ENCODE measurements at places on chromosomes 16 and 17.

GRCh38 chr17:18076936-18077335 is 10.8 kb upstream of the DRG2 start:
- DNase-seq, result no peak

DNA sequence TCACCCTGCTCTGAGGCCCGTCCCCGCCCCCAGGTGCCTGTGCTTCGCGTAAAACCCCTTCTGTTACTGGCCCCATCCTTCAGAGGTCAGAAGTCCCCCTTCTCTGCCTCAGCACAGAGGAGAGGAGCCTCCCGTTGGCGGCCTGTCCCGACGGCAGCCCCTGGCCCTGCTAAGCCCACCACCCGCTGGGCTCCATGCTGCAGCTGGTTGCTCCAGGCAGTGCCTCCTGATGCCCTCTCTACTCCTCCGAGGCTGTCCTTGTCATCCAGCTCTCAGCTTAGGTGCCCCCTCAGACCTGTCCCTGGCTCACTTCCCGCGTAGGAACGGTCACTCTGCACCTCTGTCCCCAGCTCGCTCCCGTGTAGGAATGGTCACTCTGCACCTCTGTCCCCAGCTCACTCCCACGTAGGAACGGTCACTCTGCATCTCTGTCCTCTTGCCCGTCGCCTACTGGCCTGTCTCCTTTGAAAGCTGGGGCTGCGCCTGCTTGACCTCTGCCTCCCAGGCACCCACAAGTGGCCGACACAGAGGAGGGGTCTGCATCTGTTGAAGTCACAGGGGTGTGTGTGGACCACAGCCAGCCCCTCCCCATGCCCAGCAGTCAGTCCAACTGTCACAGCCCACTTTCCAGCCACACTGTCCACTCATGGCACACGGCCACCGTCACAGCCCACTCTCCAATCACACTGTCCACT is 31.7 kb upstream of the ZC3H18 start:
- DNase-seq, result no peak

- no peak for DNase-seq
Observed at GRCh38 chr16:83715217-83715920, 92.4 kb upstream of the HSBP1 start.

DNA sequence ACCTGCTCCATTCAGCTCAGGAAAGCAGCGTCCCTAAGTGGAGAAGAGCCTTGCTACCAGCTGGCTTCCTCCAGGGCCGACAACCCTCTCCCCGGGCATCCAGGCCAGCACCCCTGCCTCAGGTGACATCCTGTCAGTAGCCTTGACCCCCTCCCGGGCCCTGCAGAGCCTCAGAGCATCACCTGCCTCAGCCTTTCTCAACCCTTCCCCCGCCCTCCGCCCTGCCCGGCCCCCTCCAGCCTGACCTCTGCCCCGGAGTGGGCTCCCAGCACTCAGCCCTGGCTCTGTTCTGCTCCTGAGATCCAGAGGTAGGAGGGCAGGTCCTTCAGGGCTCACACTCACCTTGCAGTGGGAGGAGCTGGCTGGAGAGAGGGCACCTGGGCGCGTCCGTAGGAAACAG is 73.8 kb upstream of the METRNL start:
- DNase-seq, result no peak

DNA sequence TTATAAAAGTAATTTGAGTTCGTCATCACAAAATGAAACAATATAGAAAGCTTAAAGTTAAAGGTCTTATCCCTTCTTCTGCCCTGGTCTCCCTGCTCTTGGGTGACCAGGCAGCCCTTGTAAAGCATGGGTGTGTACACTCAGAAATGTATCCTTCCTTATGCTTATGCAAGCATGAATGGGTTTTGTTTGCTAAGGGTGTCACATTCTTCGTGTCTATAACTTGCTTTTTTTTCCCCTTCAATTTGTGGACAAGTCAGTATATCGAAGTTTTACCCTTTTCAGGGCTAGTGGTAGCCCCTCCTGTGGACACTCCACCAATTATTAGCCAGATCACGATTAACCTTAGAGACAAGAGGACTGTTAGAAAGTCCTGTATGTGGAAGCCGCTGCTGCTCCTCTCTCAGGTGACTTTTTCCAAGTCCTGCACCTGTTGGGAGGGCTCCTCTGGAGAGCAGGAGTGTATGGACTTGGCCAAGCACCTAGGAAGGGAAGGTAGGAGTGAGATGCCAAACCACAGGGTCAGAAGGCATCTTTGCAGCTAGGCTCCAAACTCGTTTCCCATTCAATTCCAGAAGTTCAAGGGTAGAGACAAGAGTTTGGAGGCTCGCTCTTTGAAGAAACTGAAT is 50.9 kb downstream of the LDHD start:
- no peak for DNase-seq

- DNase-seq, result peak; percentile 98
Observed at GRCh38 chr17:74453665-74454196, 12.7 kb upstream of the CD300A start.

DNA sequence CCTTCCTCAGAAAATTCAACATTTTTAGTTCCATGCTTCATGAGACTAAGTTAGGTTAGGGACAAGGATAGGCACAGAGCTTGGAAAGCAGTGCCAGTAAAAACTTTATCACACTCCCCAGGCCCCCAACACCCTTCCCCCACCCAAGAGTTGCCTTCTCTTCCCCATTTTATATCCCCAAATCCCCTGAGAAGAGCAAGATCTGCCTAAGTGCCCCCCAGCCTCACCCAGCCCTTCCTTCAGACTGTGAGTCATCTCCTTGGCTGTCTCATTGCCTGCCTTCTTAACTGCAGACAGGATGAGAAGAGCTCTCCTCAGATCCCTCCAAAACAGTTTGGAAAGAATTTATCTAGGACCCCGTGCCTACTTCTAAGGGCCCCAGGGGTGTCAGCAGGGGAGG is 55.8 kb downstream of the NEUROD2 start:
- peak; percentile 64 for DNase-seq

- DNase-seq, result no peak
Observed at GRCh38 chr16:27365142-27366089, 36.6 kb upstream of the IL21R start.

- no peak for DNase-seq
Observed at GRCh38 chr16:86787538-86787937, 209.2 kb downstream of the FOXL1 start.

DNA sequence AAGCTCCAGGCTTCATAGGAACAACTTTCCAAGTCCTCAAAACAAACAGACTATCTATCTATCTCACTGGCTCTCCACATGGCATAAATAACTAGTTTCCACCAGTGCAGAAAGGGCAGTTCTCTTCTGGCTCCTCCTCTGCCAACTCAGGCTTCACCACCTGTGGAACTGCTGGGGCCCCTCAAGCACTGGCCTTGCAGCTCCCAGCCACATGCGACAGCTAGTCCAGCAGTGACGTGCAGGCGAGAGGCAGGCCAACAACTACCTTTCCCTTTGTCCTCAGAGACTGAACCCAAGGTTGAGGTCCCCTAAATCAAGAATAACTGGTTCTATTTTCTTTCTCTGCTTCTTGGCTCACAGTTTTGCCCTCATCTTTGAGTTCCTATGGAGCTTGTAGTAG is 137.6 kb downstream of the AATF start:
- no peak for DNase-seq

- DNase-seq, result no peak
Observed at GRCh38 chr16:2611499-2611862, 70.8 kb upstream of the KCTD5 start.

GRCh38 chr16:82044585-82044911 is 9.5 kb downstream of the HSD17B2 start:
- DNase-seq, result peak; percentile 11

GRCh38 chr16:90046122-90046970 is 27.1 kb upstream of the DBNDD1 start:
- DNase-seq, result no peak

GRCh38 chr16:87051526-87052320 is 265.5 kb downstream of the C16orf95 start:
- no peak for DNase-seq

DNA sequence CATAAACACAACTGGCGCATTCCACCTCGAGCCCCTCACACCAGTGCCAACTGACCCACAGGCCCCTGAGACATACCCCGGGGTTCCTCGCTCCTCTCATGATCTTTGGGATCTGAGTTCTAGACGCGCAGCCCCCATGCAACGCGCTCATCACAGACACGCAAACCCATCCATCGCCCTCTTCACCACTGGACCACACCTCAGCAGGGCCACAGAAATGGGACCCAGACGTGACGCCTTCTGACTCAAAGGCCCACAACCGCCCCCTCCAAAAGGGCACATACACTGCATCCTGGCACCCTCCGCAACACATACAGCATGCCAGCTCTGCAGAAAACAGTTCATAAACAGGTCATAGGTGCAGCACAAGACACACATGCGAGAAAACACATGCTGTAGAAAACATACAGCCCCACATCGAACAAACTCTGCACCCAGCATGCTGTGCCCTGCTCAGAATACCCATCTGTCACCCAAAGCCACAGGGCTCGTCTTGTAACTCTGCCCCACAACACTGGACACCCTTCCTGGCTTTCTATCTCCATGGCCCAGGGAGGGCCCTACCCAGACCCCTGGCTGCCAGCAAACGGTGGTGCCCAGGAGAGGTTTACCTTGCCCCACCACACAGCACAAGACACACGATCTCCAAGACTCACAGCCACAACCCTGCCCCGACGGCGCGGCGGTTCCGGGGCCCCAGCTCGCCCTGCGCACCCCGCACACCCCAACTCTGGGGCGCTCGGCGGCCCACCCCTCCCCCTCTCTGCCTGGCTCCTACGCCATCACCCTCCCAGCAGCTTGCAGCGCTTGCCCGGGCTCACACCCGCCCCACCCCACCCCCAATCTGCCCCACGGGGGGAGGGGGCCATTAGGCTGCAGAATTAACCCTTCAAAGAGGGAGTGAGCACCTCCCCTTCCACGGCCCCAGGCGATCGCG is 887 bp downstream of the ZBTB4 start:
- DNase-seq, result peak; percentile 79

GRCh38 chr16:11665071-11665491 is 3.2 kb upstream of the SNN start:
- no peak for DNase-seq

GRCh38 chr17:4040784-4041183 is 76.5 kb upstream of the ATP2A3 start:
- no peak for DNase-seq

DNA sequence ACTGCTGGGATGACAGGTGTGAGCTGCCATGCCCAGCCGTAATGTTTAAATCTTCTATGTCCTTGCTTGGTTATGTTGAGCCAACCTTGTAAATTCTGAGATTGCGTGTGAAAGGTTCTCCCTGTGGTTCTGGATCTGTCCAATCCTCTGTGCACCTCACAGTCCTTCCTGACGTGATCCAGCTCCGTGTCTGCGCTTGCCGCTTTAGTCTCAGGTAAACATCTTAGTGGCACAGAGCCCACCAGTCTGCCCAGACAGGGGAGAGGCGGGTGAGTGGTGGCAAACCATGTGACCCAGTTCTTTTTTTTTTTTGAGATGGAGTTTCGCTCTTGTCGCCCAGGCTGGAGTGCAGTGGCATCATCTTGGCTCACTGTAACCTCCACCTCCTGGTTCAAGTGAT is 13.9 kb downstream of the SLC25A10 start:
- DNase-seq, result no peak

GRCh38 chr17:55303008-55303493 is 38.3 kb downstream of the HLF start:
- no peak for DNase-seq

DNA sequence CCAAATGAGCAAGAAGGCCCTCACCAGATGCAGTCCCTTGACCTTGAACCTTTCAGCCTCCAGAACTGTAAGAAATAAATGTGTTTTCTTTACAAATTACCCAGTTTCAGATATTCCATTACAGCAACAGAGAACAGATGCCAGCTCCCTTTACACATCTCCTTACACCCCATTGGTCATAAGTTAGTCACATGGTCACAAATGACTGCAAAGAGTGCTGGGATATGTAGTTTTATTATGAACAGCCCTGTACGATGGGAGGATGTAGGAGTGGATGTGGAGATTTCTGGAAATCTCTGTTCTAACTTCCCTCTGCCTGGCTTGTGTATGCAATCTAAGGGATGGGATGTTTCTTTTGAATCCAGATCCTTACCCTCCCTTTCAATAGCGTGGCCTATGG is 13.3 kb upstream of the RPL38 start:
- DNase-seq, result peak; percentile 48

GRCh38 chr17:17849845-17850373 is 13.1 kb upstream of the SREBF1 start:
- DNase-seq, result peak; percentile 53

DNA sequence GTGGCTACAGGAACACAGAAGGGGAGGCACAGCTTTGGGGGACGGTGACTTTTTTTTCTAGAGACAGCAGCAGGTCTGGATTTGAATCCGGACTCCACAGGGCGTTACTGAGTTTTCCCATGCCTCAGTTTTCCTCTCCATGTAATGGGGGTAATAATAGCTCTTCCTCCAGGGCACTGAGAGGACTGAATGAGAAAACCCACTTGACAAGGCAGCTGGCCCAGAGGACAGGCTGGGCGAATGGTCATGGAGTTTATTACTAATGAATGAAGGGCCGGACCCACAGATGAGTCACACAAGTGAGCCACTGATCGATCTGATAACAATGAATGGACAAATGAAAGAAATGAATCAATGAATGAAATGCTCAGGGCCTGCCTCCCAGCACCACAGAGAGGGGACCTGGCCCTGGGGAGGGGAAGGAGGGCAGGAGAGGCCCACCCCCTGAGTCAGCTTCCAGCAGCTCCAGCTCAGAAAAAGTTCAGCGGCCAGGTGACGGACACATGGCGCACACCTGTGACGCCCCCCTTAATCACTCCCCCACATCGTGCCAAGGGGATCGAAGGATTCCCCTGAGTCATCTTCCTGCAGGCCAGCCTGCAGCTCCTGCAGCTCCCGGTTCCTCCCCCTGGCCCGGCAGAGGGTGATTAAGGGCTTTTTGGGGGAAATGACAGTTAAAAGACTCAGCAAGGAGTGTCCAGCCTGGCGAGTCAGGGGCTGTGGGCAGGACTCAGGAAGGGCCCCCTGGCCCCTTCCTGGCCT is 54.3 kb downstream of the SOCS1 start:
- peak; percentile 84 for DNase-seq

- DNase-seq, result no peak
Observed at GRCh38 chr16:30665830-30666190, 7.6 kb downstream of the FBRS start.

DNA sequence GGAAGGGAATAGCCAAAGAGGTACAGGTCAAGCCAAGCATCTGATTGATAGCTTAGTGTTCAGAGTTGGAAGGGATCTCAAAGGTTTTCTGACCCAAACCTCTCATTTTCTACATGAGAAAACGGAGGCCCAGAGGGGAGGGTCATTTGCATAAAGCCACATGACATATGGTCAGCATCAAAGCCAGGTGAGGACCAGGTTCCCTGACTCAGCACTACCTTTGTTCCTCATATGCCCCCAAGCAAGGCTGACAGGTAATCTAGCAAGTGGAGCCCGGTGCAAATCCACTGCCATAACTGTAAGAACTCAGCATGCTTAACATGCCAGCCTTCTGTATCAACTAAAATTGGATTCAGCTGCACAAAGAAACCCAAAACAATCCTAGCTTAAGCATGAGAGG is 28.2 kb upstream of the CCL1 start:
- no peak for DNase-seq

GRCh38 chr16:57084257-57084770 is 8.1 kb upstream of the CPNE2 start:
- DNase-seq, result peak; percentile 92

DNA sequence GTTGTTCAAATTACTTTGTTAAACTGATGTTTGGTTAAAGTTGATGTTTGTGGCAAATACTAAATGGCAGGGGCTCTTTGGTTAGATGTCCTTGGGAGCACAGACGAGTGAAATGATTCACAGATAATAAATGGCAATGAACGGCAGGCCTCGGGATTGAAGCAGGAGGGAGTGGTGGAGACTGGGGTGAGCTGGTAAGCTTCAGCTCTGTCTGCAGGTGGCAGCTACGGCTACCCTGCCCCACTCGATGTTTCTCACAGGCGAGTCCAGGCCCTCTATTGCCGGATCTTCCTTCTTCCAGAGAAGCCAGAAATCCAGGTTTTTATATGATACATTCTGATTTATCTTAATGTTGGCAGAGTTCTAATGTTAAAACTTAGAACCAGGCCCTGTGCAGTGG is 144.8 kb upstream of the CACNG5 start:
- DNase-seq, result no peak
